HCT116 (cell line): ENCODE measurements at places on chromosomes 3 and 15. TPM values are rescaled to one million over a fixed set of nuclear protein-coding genes. Genes with fewer than 3 reads are reported as not detected.

DNA sequence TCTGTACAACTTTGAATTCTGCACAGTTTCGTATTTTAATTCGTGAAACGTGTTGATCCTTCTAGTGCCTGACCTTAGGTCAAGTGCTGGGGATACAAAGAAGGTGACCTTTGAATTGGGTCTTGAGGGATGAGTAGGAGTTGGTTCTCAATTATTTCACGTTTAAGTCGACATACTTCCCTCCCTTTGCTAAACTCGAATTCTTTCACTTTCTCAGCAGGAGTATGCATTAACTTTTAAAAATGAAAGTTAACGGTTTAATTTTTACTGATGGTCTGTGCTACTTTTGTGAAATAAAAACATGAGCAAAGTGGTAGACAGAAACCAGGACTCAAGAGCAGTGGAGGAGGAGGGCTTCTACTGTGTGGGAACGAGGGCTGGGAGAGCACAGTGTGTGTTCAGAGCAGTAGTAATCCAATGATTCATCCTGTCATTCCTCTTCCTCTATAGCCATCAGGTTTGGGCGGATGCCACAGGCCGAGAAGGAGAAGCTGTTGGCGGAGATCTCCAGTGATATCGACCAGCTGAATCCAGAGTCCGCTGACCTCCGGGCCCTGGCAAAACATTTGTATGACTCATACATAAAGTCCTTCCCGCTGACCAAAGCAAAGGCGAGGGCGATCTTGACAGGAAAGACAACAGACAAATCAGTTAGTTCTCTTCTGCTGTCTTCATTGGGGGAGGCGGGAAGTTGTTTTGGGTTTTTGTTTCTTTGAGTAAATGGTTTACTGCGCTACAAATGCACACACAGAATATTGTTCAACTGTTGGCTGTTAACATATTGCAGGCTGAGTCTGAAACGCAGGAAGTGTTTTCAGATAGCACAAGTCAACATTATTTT, 78.6 kb upstream of the TSEN2 start:
- H3K27me3 ChIP-seq = no peaks in the 10 kb centered on the region

DNA sequence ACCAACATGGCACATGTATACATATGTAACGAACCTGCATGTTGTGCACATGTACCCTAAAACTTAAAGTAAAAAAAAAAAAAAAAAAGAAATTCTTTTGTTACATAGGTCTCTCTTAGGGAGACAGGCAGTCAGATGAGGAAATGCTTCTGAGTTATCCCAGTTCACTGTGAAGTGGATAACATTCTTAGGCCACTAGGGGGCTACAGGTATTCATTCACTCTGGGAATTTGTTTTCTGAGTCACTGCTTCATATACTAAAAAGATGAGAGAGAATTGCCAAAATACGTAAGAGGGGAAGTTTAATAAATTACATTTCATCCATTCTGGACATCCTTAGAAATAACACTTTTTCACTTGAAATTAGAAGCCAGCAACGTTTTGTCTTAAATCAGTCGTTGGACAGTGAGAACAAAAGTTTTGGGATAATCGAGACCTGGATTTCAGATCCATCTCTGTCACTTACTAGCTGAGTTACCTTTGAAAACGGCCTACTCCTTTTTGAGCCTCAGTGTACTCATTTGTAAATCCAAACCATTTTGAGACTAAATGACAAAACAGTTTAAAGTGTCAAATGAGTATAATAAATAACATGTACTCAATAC, 738.4 kb upstream of the ALCAM start:
- peak; percentile 33 for DNase-seq
- H3K36me3 ChIP-seq = no peaks in the 10 kb centered on the region
- peaks cover 13% of the 10 kb centered on the region for H3K4me1 ChIP-seq
- H3K4me3 ChIP-seq = no peak overlapping the region

DNA sequence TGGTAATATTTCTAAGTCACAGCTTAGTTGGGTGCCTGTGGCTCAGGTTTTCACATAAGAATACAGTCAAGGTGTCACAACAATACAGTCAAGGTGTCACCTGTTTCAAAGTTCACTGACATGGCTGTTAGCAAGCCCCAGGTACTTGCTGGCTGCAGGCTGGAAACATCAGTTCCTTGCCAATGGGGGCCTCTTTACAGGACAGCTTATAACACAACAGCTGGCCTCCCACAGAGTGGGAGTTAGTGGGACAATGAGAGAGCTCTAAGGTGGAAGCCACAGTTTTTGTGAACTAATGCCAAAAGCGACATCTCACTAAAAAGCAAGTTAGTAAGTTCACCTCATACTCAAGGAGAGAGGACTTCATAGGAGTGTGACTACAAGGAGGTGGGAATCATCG, 45.4 kb downstream of the GPR156 start:
- no peak overlapping the region for H3K27ac ChIP-seq
- no peak overlapping the region for H3K4me3 ChIP-seq
- H3K4me1 ChIP-seq = no peaks in the 10 kb centered on the region
- no peak for DNase-seq

GRCh38 chr3:107344722-107345121, 32.5 kb upstream of the CCDC54 start:
- no peaks in the 10 kb centered on the region for H3K27me3 ChIP-seq
- H3K27ac ChIP-seq = no peak overlapping the region
- H3K4me3 ChIP-seq = no peak overlapping the region
- DNase-seq = no peak
- H3K36me3 ChIP-seq = no peaks in the 10 kb centered on the region
- H3K4me1 ChIP-seq = no peaks in the 10 kb centered on the region

- peaks cover 29% of the 10 kb centered on the region for H3K4me1 ChIP-seq
- no peaks in the 10 kb centered on the region for H3K36me3 ChIP-seq
- no peaks in the 10 kb centered on the region for H3K27me3 ChIP-seq
- H3K4me3 ChIP-seq = no peak overlapping the region
Observed at GRCh38 chr3:129599607-129600006, 6.9 kb downstream of the PLXND1 start.

DAZL gene
- total RNA-seq = not detected
